ENCODE measurements at places on chromosomes 5 and 9.

DNA sequence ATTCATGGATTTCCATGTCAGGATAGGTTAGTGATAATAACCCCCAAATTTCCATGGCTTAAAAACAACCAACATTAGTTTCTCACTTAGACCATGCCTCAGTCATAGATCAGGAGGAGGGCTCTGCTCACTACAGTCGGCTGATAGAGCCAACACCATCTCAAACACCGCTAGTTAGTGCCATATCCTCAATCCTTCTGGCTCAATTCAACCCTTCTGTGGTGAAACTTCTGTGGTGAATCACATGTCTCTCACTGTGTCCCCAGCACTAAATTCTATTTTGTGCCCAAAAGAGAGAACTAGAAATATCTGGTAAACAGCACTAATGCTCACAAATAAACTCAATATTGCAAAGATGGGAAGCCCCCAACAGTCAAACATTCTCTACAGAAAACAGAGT lies 21.1 kb downstream of the ECPAS start:
- no peak for DNase-seq

- peak; percentile 35 for DNase-seq
Measured at GRCh38 chr9:38619556-38620447, 594 bp downstream of the ANKRD18A start.

DNA sequence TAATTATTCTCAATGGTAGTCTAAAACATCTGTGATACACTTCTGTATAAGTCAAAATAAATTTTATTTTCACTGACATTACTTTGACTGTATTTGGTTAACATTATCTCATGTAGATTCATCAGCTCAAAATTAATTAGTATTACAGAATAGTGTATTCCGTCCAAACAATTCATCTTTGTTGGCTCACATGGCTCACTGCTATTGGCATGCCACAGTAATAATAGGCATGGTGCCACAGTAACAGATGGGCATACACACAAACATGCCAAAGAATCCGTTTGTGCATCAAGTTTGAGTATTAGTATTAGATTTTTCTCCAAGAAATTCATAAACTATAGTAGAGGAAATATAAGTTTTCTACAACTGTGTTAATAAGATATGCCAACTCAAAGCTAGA lies 14.2 kb downstream of the AP3B1 start:
- no peak for DNase-seq

DNA sequence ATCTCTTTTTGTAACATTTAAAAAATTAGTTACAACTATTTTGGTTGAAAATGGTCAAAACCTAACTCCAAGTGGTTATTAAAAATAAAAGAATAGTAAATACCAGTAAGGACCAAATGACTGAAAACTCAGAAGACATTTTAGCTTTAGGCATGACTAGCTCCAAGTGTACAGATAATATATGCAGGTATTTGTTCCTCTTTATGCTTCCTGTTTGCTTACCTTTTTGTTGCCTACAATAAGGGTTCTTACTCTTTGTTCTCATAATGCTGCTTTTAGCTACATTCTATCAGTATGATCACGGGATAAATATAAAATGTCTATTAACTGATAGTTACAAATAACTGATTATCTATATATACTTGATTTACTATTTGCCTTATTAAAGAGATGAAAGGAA lies 259.6 kb downstream of the CDH12 start:
- DNase-seq = no peak

DNA sequence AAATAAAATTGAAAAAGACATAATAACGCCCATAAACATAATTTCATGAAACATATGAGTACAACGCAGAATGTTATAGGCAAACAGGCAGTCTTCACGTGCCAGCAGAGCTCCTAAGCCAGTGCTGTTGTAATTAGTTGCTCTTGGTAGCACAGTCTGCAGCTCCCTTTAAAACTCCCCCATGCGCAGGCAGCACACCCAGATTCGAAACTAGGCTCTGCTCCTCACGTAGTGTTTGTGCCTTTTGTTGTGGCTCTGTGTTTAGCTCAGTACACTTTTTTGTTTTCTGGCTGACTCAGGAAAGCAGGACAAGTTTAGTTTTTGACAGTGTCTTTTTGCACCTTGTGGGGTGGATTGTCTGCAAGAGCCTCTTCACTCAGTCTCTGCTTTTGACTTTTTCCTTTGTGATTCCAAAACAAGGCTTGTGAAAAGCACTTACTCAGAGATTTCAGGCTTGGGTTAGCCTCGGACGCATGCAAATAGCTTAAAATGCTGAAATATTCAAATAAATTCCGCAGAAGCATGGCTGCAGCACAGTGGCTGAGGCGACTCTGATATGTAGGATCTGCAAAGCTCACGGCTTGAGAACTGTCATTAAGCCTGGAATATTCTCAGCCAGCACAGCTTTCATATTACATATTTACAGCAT lies 113.6 kb downstream of the IRX1 start:
- no peak for DNase-seq

- no peak for DNase-seq
Measured at GRCh38 chr5:166713295-166713694, 1578.2 kb upstream of the WWC1 start.

DNA sequence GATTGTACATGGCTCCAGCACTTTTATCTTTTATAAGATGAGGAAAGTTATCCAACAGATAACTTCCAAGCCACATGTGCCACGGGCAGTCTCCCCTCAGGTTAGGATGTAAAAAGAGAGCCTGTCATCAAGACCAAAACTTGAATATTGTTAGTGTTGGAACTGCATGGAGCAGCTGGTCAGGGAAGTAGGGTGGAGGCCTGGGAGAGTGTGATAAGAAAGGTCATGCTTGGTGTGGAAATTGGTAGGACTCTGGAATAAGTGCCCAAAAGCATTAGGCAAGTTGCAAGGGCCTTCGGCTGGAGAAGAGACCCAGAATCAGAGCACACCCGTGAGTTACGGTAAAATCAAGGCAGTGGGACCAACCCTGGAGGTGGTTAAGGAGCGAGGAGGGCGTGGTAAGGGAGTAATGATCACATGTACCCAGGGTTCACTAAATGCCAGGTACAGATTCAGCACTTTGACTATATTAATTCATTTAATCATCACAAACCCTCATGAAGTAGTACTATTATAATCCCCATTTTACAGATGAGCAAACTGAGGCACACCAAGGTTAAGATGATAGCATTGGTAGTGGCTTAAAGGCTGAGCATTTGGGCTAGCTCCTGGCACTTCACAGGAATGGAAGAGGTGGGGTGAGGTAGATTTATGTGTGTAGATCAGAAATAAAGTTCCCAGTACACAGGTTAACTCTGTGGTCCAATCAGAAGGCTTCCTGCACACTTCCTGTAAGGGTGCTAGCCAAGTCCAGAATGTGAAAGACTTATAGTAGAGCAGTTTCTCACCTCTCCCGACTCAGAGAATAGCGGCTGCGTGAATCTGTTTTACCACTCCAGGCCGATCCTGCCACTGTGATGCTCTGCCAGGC lies 96.5 kb upstream of the ZNF608 start:
- DNase-seq = no peak

- peak; percentile 60 for DNase-seq
Measured at GRCh38 chr5:10695055-10695649, 65.9 kb downstream of the DAP start.

DNA sequence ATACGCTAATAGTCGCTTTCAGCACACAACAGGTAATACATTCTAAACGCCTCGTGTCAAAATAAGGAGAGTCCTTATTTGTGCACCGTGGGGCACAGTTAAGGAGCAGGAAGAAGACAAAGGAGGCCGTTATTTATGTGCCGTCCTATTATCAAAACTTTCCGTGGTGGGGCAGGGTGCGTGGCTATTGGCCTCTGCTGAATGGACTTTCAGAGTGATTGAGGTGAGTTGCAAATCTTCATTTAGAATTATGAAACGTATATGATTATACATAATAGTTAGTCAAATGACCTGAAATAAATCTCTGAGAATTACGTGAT lies 833 bp downstream of the C5orf24 start:
- peak; percentile 29 for DNase-seq

DNA sequence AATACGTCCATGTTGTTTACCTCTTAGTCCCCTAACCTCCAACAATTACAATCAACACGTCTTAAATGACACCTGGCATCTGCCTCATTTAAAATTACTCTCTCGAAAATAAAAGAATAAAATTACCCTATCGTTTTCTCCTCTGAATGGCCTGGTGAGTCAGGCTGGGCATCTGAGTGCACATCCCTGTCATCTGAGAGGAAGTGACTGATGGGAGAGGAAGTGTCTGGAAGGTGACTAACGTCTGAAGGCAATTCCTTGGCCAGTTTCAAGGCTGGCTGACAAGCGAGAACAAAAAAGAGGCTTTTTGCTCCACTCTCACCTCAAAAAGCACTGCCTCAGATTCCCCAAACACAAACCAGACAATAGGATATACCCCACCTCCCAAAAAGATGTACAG lies 57.7 kb downstream of the MAPKAP1 start:
- DNase-seq = no peak

GRCh38 chr5:176500511-176500910 lies 36.7 kb downstream of the RNF44 start:
- no peak for DNase-seq

DNA sequence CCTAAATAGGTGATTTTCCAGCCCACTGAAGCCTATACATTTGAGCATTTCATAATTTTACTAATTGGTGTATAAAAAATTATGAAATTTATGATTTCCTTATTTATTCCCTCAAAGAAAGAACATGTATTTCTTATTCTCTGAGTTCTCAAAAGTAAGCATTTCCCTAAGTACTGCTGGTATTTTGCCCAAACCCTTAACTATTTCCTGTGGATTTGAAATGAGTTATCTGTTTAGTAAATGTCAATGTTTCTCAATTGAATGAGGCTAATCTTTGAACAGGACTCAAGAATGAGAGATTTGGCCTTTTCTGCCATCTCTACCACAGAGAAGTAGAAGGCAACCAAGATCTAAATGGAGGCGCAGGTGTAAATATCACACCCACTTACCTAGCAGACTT lies 751.7 kb downstream of the TLE1 start:
- no peak for DNase-seq

- no peak for DNase-seq
Measured at GRCh38 chr9:104142799-104143549, 48.9 kb downstream of the SMC2 start.

- DNase-seq = no peak
Measured at GRCh38 chr9:1274334-1274733, 224.2 kb downstream of the DMRT2 start.

- no peak for DNase-seq
Measured at GRCh38 chr5:169838688-169839087, 141.6 kb downstream of the INSYN2B start.

GRCh38 chr5:133299728-133300127 lies 247.9 kb downstream of the HSPA4 start:
- no peak for DNase-seq

GRCh38 chr5:54317511-54318260 lies 7.3 kb upstream of the ARL15 start:
- no peak for DNase-seq

- peak; percentile 90 for DNase-seq
Measured at GRCh38 chr9:15306068-15306756, 804 bp downstream of the TTC39B start.

- no peak for DNase-seq
Measured at GRCh38 chr5:124527220-124527991, 219.0 kb downstream of the ZNF608 start.

DNA sequence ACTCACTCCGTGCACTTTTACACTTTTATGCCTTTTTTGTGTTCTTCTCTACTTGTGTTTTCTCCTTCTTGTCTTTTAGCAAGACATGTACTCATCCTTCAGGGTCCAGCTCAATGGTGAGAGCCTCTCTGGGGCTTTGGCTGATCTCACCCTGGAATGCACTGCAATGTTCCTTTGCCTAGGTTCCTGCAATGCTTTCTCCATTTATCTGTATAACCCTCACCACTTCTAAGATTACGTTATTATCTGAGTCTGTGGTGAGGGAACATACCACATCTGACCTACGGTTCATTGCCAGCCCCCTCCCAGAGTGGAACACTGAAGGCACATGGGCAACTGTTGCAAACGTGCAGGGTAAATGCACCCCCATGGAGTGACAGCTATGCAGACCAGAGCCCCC lies 47.3 kb downstream of the KCNIP1 start:
- no peak for DNase-seq

DNA sequence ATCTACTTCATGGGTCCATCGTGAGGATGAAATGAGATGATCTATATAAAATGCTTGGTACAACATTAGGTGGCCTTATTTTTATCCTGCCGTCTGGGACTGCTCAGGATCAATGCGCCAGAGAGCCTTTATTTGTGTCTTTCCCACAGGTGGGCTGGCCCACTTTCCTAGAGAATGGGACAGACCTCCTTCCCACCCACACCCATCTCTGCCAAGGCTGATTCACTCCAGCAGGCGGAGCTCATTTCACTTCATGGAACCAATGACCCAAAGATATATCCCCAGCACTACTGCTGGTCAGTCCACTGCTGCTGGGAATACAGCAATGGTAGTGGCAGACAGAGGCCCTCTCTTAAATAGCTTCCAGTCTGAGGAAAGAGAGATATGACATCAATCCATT lies 35.7 kb downstream of the TGFBI start:
- DNase-seq = no peak

DNA sequence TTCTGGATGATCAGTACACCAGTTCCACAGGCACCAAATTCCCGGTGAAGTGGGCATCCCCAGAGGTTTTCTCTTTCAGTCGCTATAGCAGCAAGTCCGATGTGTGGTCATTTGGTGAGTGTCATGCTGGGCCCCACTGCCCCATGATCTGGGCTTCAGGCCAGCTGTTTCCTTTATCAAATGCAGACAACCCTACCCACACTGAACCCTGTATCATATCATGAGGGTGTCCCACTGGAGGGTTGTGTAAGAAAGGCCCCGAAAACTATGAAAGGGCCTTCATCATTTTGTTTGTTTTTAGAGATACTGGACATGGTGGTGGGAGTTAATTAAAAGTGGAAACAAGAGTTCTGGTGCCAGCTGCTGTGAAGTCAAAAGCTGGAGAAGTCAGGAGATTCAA lies 20.0 kb upstream of the CYFIP2 start:
- no peak for DNase-seq

GRCh38 chr9:134461426-134461982 lies 135.2 kb downstream of the RXRA start:
- no peak for DNase-seq

- DNase-seq = no peak
Measured at GRCh38 chr9:131672451-131672850, 67.4 kb downstream of the RAPGEF1 start.

DNA sequence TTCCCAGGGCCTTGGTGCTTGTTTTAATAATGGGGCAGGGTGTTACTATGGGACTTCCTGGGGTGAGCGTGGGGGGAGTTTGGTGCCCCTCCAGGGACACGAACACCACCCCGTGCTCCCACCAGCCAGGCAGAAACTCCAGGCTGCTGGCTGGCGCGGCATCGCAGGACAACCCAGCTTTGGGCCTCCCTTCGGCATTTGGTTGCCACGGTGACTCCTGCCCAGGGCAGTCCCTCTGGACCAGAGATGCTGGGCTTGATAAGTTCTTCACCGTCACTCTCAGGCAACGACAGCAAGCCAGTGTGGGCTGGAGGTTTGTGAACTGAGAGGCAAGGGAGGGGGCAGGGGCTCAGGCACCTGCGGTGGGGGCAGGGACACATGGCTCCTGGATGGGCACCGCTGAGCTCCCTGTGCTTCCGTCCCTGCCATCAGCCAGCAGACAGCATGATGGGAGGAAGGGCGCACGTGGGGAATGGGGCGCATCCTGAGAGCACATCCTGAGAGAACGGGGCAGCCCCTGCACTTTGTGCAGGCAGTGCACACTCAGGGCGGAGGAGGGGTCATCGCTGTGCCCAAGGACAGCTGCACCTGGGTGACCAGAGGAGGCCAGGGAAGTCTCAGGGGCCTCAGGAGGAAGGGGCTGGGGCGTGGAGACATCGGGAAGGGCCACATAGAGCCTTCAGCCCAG lies 116.4 kb downstream of the RXRA start:
- DNase-seq = peak; percentile 19
